Nephron progenitor cell (in vitro differentiated cells): ENCODE measurements at places on chromosomes 7 and 10.

DNA sequence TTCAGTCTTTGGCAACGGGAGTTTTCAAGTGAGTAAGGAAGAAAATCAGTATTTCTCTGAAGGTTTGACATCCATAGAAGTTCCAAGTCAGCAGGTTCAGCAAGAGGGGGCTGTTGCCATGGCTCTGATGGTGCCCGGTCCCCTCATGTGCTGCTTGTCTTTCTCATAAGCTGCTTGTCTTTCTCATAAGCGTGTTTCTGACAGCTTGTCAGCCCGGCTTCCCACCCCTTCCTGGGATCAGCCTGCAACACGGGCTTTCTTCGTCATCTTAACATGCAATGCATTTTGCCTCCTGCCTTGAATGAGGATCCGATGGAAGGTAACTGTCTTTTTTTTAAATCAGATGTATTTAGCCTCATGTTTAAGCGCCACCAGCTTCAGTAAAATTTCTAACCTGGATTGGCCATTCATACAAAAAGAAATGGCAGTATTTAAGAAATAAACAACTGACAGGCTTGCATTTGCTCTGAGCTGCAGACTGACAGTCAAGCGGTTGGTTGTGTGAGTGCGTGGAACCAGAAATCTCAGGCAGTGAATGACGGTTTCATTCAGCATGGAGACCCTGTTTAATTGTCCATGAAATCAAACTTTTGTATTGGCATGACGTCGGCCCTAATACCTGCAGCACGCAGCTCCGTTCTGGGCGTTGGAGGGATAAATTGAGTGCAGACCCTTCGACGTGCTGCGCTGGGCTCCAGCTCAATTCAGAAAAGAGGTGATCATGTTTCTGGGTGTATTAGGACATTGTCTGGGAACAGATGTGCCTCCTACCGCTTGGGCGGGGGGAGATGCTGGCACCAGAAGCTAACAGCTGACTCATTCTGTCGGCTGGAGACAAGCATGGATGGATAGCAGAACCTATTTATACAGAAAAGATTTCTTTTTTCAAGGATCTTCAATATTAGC is 454.7 kb upstream of the FOXK1 start:
- peaks cover 31% of the 10 kb centered on the region for H3K4me1 ChIP-seq
- H3K27me3 ChIP-seq: peaks cover 8% of the 10 kb centered on the region
- no peak overlapping the region for H3K27ac ChIP-seq
- DNase-seq: no peak
- no peak overlapping the region for H3K4me3 ChIP-seq

DNA sequence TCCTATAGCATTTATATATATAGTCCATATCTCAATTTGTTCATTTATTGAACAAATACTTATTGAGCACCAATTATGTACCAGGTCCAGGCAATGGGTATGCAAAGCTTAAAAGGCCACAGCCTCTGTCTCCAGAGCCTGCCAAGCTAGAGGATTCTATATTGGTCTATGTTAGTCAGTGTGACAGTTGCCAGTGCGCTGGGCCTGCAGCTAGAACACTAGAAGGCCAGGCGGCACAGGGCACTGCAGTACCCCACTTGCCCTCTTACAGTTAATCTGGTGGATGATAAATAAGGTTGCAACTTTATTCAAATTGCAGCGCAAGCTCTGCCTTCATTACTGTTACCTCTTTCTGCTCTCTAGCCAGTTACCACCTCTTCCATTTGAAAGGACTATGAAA is 68.8 kb downstream of the PPP1R3C start:
- no peak overlapping the region for H3K27ac ChIP-seq
- H3K36me3 ChIP-seq: peaks cover 11% of the 10 kb centered on the region
- no peak for DNase-seq

DNA sequence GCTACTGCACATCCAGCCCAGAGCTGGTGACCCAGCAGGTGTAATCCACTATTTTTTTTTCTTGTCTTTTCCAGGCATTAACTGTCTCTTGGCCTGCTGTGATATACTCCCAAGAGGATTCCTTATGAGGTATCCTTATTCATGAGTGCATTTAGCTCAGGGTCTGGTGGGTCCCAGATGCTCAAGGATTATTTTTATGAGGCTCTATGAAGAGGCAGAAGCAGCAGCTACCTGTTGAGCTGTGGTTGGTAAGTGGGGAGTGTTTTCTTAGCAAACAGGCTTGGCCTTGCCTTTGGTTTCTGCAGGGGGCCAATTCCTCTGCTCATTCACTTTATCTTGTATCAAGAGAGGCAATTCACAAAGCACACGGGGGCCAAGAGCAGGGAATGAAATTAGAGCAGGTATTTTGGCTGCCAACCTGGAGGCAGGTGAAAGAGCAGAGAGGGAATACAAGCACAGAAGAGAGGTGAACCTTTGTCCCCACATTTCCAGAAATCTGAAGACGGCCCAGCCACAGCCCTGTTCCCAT is 221.6 kb downstream of the TMEM178B start:
- no peaks in the 10 kb centered on the region for H3K36me3 ChIP-seq
- H3K27ac ChIP-seq: no peak overlapping the region
- no peak overlapping the region for H3K4me3 ChIP-seq
- peaks cover 10% of the 10 kb centered on the region for H3K27me3 ChIP-seq
- no peak for DNase-seq

- H3K4me1 ChIP-seq: no peaks in the 10 kb centered on the region
- no peak overlapping the region for H3K4me3 ChIP-seq
- H3K27ac ChIP-seq: no peak overlapping the region
- no peaks in the 10 kb centered on the region for H3K36me3 ChIP-seq
- H3K27me3 ChIP-seq: no peaks in the 10 kb centered on the region
- DNase-seq: no peak
These were observed 12.3 kb downstream of the SEC31B start for GRCh38 chr10:100507357-100507732.

- peaks cover 13% of the 10 kb centered on the region for H3K4me1 ChIP-seq
- H3K27ac ChIP-seq: no peak overlapping the region
- H3K36me3 ChIP-seq: no peaks in the 10 kb centered on the region
- no peak for DNase-seq
- no peak overlapping the region for H3K4me3 ChIP-seq
These were observed 151.6 kb downstream of the EMX2 start for GRCh38 chr10:117694190-117694589.

GRCh38 chr7:158357106-158357897 is 230.3 kb downstream of the PTPRN2 start:
- H3K4me3 ChIP-seq: no peak overlapping the region
- no peak overlapping the region for H3K27ac ChIP-seq
- H3K27me3 ChIP-seq: peaks cover 45% of the 10 kb centered on the region
- DNase-seq: no peak
- H3K36me3 ChIP-seq: peaks cover 7% of the 10 kb centered on the region

GRCh38 chr10:14904316-14904732 is 25.7 kb downstream of the SUV39H2 start:
- H3K36me3 ChIP-seq: peaks cover 87% of the 10 kb centered on the region
- no peak overlapping the region for H3K4me3 ChIP-seq
- no peak for DNase-seq
- no peaks in the 10 kb centered on the region for H3K27me3 ChIP-seq
- no peaks in the 10 kb centered on the region for H3K4me1 ChIP-seq
